Chondrocyte (in vitro differentiated cells): ENCODE measurements at places on chromosomes 12 and 14. TPM values are rescaled to one million over a fixed set of nuclear protein-coding genes. Genes with fewer than 3 reads are reported as not detected.

Gene WNT1
- total RNA-seq = not detected in 3 replicates

Gene RD3L
- not detected in 3 replicates for total RNA-seq

Gene ACTR6
- total RNA-seq = 17.4 to 20.7 TPM (median 20.6 TPM) in 3 replicates

DNA sequence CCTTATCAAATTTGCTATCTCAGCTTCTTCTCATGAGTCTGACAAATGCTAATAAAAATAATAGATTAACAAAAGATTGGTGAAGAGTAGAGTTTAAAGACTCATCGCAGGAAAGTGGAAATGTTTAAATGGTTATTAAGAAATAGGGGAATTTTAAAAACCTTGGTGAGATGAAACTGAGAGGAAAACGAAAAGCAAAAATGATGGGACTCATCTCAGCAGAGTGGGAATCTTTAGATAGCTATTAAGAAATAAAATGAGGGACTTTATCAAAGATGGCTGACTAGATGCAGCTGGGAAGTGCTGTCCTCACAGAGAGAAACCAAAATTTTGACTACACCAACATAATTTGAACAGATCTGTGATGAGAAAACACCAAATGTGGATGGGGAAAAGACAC lies 79.2 kb upstream of the CD163 start:
- DNase-seq = no peak

GRCh38 chr14:51621654-51622053 lies 30.1 kb upstream of the FRMD6 start:
- no peak for DNase-seq

DNA sequence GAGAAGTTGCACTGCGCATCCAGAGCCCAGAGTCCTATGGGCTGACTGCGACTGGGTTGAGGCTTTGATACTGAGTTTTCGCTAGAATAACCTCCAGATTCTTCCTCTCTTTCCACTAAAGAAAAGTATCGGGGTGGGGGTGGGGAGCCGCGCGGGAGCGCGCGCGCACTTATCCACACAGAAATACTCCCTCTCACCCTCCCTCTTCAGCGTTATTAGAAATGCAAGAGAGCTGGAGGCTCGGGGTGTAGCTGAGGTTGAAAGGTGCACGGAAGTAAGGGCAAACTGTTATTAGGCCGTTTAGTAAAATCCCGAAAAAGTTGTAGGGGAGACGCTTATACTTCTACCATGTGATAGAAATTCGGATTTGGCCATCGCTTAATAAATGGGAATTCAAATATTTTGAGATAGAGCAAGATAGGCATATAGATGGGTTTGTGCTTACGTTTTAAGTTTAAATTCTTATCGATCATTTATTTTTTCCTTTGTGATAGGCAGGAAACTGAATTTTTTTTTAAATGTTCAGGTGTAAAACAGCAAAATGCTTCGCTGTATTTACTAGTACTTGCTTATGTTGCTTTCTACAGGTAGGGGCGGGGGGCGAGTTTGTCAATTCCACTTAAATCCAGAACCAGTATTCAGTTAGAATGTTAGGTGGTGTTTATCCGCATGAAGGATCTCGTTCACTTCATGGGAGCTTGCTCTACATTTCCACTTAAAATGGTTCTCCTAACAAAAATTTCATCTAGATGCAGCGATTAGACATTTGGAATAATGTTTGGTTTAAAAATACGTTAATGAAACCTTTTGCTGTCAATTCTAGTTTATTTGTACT lies 1.1 kb downstream of the ARHGAP5 start:
- DNase-seq = no peak

- DNase-seq = no peak
Observed at GRCh38 chr14:38994731-38995130, 108.3 kb downstream of the SEC23A start.

DNA sequence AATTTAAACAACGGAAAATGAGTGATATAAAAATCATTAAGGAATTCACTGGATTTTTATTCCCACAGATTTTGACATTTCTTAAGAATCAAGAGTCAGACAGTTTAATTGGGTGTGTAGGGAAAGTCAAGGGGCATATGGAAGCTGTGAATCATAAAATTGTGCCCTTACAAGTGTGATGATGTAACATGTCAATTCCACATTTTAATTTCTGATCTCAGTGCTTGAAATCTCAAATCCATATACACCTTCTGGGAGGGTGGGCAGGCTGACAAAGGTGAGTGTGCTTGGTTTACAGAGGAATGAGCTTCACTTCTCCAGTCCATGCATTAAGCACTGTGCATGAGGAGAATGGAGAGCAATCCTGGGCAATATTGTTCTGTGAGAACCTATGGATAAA lies 1.0 kb upstream of the KRT6A start:
- DNase-seq = no peak

DNA sequence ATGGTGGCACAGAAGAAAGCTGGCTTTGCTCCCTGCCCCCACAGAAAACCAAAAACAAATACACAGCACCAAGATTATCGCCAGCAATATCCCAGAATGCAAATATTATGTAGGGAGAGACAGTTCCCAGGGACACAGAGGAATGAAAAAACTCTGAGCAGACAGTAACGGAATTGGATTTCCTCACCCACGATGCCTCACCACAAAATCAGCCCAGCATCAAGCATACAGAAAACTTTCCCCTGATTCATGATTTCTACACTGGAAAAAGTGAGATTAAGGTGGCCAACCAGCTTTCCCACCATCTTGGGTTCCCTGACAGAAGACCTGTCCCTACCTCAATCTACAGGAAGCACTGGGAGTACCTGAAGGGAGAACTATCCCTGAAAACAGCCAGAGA lies 36.6 kb downstream of the PARP11 start:
- DNase-seq = no peak

DNA sequence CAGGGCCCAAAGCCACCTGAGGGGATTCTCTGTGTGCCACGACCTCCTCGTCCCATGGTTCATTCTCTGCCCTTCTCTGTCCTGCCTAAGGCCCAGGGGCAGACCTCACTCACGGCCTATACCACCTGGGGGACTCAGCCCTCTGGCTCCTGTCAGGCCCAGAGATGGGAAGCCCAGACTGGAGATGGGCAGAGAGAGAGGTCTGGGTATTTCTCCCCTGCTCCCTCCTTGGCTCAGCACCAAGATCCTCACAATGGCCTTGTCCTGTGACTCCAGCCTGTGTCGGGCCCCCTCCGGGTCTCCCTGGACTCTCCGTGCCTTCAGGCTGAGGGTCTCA lies 46.9 kb upstream of the BCL11B start:
- DNase-seq = no peak
